Anterior cingulate cortex (tissue), 58 donors: ENCODE measurements at places on chromosomes 3 and 15.
A peak's percentile ranks its signal among the peaks of the same experiment; 100 is the strongest.

DNA sequence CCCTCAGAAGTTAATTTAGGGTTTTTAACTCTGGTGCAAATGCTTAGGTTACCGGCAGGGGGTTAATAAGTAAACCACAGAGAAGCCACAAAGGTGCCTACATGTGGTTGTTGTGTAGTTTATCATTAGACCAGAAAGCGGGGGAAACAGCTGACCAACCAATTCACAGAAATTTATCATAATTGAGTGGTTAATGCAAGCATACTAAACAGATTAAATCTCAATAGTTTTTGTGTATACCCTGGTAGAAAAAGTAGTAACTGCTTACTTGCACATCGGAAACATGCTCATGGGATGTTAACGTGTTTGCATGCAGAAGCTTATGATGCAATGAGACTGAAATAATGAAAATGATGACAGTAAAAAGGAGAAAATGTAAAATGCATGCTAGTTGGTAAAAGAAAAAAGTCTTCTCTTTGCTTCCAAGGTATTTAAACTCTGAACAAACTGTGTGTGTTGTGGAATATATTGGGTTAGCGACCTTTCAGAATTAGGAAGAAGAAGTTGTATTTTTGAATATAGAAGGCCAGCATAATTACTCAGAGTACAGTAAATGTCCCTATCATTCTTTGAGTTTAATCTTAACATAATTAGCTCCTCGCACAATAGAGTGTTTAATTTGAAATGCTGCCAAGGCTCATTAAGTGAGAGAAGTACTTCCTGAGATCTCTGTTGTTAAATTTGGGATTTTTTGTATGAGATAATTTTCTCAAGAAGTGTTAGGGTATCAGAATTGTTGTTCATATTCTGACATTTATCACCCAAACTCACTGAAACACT is 316.2 kb downstream of the PTPRG start:
- DNase-seq: no peak

GRCh38 chr15:41832875-41833274 is 5.0 kb downstream of the JMJD7 start:
- no peak for DNase-seq

GRCh38 chr3:197951392-197951990 is 1.5 kb downstream of the RPL35A start:
- DNase-seq: no peak

DNA sequence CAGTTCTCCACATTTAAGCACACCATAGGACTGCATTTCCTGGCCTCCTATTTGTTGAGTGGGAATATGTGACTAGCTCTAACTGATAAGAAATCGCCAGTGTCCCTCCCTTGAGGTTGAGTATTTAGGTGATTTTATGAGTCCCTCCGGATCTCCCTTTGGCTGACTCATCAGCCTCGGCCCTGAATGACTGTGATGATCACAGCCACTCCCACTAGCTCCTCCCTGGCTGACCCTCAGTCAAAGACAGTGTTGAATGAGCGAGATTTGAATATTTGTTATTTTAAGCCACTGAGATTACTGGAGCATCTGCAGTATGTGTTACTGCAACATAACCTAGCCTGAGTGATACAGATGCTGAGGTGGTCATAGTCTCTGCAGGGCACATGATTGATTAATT is 515.3 kb downstream of the EPHB1 start:
- DNase-seq: no peak

DNA sequence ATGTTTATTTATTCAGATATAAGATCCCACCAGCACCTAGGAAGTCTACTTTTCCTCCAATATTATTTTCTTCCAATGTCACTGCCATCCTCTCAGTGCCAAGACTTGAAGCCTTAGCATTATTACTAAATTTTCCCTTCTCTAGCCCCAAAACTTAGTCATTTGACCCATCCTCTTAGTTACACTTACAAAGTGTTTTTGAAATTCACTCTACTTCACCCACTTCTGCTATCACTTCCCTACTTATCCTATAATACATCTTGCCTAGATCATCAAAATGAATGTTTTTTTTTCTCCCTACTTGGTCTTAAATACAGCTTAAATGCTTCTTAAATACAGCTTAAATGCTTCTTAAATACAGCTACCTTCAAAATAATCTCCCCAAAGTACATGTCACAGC is 376.6 kb downstream of the RSL24D1 start:
- no peak for DNase-seq

- DNase-seq: no peak
Observed at GRCh38 chr3:9715764-9716437, 12.3 kb downstream of the CPNE9 start.

DNA sequence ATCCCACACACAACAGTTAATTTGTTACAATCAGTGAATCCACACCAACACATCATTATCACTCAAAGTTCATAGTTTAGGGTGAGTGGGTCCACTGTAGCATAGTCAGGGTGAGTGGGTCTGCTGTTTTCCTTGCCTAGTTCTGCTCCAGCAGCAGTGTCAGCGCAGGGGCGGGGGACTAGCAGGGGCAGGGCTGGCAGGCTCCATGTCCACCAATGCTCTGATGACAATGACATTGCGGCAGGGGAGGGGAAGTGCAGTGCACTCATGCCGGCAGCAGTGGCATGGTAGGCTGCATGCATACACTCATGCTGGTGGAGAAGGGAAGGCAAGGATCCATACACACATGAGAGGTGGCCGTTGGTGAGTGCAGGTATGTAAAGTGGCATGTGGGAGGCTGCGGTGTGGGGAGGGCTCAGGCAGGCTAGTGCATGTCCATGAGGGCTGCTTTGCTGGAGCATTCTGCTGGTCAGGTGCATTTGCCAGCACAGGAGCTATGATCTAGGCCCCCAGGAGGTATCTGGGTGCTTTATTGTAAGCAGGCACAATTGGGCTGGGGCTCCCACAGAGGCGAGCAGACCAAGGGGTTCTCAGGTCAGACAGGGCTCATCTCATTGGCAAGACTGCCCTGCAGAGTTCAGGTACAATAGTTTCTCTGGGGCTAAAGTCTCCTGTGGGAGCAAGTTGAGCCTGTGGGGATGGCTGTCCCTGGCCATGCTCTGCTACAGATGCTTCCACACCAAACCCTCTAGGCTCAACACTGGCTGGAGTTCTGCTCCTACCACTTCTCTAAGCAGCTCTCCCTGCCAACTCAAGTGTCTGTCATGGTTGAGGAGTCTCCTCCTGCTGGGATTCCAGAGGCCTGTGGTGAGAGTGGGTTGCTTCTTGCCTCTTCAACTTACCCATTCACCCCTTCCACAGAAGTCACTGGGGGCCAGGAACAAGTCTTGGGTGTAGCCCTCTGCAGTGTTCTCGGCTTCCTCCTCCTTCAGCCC is 81.3 kb downstream of the KCNAB1 start:
- no peak for DNase-seq

DNA sequence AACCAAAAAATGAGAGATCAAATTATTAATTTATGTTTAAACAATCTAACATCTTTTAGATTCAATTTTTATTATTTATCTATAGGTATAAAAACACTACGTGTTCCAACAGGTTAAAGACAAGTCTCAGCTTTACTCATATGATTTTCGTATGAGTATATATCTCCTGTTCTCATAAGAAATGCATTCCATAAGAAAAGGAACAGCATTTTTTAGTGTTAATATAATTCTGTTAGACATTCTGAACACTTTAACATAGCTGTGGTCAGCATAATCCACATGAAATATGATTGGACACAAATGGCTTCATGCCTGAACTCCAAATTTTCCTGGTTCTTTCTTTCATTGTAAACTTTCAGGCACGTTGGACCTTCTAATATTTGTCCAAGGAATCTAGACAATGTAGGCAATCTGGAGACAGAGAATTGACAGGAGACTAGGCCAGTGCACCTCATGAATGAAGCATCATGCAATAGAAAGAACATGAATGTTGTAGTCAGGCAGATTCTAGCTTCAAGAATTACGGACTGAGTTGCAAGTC is 1122.0 kb upstream of the ALCAM start:
- DNase-seq: no peak

DNA sequence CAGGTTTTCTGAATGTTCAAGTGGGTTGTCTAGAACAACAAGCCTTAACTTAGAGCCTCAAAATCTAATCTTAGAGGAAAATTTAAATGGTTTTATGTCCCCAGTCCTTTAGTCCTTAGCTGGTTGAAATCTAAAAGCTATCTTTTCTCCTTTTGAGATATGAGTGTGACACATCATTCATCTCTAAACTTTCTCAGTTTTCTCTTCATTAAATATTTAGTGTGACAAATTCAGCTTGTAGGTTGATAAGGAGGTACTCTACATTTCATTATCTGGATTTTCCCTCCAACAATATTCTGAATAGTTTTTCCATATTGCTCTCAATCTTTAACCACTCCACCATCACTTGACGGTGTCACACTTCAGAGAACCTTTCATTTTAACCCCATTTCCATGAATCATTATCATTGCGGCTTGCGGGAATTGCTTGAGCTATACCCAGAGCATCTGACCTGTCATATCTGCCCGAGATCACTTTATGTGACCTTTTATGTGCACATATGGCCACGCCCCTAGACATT is 16.1 kb upstream of the ATP8B4 start:
- DNase-seq: no peak

GRCh38 chr3:99049164-99049563 is 147.7 kb upstream of the DCBLD2 start:
- no peak for DNase-seq

GRCh38 chr15:62075595-62076277 is 9.0 kb downstream of the C2CD4A start:
- no peak for DNase-seq

- peak; percentile 20 for DNase-seq
Observed at GRCh38 chr3:43001094-43001553, 22.0 kb downstream of the GASK1A start.

DNA sequence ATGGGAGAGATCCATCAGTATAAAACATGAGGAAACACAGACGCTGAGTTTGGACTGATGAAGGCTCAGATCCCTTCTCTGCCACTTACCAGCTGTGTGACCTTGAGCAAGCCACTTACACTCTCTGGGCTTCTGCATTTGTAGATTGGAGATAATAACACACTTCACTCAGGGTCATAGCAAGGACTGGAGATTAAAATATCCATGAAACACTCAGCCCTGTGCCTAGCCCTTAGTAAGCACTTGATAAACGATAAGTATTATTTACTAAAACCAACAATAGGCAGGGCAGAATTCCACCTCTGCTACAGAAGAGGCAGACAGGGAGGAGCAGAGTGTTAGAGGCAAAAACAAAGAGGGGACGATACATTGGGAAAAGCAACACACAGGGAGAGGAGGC is 420.5 kb upstream of the WNT5A start:
- no peak for DNase-seq

GRCh38 chr3:159620873-159621272 is 367.8 kb upstream of the IL12A start:
- no peak for DNase-seq

- DNase-seq: no peak
Observed at GRCh38 chr15:59736181-59736580, 47.1 kb upstream of the BNIP2 start.

GRCh38 chr3:187242900-187243299 is 45.6 kb downstream of the RTP1 start:
- DNase-seq: no peak

DNA sequence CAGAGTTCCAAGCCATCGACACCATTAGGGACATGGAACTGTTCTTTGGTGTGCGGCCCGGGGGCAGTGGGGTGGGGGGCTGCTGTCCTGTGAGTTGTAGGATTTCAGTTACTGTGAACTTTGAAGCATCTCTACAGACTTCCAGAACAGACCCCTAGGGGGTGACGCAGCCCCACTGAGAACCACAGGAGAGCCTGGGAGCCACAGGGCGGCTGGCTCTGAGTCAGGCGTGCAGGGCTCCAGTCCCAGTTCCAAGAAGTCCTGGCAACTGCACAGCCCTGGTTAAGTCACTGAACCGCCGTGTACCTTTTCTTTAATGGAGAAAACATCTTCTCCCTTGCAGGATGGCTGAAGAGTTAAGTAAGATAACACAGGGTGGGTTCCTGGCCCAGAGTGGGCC is 23.5 kb upstream of the LRTM1 start:
- DNase-seq: no peak

- DNase-seq: no peak
Observed at GRCh38 chr3:150184426-150185071, 213.9 kb upstream of the PFN2 start.

GRCh38 chr3:43365601-43366305 is 79.4 kb downstream of the SNRK start:
- no peak for DNase-seq

DNA sequence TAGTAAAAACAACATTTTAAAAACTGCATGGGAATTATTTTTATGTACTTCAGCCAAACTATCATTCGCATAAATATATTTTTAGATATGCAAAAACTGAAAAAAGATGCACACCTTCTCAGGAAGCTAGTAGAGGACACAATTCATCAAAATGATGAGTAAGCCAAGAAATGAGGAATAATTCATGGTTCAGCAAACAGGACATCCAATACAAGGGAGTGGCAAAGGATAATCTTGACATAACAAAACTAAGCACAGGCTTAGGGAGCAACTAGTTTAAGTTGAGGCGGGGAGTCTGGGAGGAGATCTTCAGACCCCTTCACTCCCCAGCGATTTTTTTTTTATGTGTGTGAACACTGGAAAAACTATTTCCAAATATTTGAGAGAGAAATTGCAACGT is 93.7 kb downstream of the ZNF280D start:
- no peak for DNase-seq

- DNase-seq: no peak
Observed at GRCh38 chr15:64105113-64105704, 9.4 kb downstream of the SNX1 start.

- DNase-seq: no peak
Observed at GRCh38 chr3:25558121-25558520, 106.6 kb downstream of the TOP2B start.

DNA sequence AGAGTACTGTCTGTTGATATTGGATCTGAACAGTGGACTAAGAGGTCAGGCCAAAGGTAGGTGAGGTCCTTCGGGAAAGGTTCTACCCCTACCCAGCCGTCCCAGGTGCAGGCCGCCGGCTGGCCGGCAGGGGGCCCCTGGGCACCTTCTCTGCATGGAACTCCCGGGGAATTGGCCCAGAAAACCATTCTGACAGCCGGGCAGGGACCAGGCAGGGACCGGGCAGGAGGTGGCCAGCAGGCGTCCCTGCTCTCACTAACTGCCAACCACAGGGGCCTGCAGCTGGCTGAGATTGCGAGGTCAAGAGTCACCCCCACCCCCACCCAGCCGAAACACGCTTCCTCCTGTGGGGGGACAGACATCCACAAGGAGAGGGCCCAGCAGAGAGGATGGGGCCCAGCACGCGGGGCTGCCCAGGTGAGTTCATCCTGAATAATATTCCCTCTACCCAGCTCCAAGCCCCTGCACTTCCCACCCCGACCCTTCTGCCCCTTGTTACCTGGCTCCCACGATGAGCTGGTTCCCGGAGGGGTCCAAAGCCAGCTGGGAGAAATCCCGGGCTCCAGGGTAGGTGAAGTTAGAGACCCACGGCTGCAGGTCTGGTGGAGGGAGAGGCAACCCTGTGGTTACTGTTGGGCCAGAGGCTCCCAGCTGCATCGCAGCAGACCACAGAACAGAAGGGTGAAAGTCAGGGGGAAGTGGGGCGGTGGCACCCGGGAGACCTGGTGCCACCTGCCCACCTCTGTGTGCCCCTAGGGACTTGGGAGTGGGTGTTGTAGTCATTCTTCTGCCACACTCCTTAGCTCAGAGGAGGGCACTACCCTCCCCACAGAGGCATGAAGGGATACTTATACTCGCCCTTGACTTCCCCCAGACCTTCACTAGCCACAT is 84.4 kb downstream of the SEMA5B start:
- DNase-seq: peak; percentile 49
